ENCODE measurements at places on chromosomes 7 and 10. TPM values are rescaled to one million over a fixed set of nuclear protein-coding genes. Genes with fewer than 3 reads are reported as not detected.
A peak's percentile ranks its signal among the peaks of the same experiment; 100 is the strongest.

- no peak for DNase-seq
Observed at GRCh38 chr7:157436763-157437480, 100.1 kb downstream of the DNAJB6 start.

DNA sequence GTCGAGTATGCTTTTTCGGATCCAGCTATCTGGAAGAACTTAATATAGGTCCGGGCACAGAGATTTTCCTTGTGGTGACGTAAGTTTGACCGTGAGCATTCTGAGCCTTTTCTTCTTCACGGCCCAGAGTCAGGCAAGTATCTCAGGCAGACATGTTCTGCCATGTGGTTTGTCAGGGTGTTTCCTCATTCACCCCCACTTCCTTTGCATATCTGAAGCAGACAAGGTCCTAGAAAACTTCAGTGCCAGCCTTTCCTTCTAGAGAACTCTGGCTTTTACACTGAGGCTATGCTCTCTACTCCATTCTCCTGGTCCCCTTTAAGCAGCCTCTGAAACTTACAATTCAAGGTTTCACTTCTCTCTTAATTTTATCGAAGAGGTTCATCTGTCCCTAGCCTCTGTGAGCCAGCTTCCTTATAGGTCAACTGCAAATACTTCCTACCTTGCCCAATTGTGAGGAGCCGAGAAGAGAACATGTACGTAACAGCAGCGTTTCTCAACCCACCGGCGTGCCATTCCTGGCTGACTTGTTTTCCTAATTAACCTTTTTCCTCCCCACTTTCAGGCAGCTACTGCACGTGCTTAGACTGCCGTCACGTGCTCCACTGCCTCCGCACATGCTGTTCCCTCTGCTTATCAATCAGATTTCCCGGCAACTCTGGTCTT lies 47.3 kb downstream of the CDCA7L start:
- DNase-seq, result no peak

- DNase-seq, result no peak
Observed at GRCh38 chr7:17722798-17723197, 217.5 kb downstream of the SNX13 start.

Gene AKR1C3
- 11.7 TPM for polyA plus RNA-seq

GRCh38 chr10:70206762-70207161 lies 26.5 kb downstream of the PPA1 start:
- DNase-seq, result no peak

GRCh38 chr7:133053321-133053891 lies 28.5 kb downstream of the CHCHD3 start:
- peak; percentile 54 for DNase-seq

DNA sequence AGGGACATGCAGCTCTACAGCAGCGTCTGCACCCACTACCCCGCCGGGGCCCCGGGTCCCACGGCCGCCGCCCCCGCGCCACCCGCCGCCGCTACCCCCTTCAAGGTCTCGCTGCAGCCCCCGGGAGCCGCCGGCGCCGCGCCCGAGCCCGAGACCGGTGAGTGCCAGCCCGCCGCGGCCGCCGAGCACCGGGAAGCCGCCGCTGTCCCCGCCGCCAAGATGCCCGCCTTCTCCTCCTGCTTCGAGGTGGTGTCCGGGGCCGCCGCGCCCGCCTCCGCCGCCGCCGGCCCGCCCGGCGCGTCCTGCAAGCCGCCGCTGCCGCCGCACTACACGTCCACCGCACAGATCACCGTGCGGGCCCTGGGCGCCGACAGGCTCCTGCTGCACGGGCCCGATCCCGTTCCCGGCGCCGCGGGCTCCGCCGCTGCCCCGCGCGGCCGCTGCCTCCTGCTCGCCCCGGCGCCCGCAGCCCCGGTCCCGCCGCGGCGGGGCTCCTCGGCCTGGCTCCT lies 631 bp downstream of the OTUD1 start:
- no peak for DNase-seq

GRCh38 chr10:118481871-118482270 lies 113.6 kb downstream of the PRLHR start:
- DNase-seq, result no peak

DNA sequence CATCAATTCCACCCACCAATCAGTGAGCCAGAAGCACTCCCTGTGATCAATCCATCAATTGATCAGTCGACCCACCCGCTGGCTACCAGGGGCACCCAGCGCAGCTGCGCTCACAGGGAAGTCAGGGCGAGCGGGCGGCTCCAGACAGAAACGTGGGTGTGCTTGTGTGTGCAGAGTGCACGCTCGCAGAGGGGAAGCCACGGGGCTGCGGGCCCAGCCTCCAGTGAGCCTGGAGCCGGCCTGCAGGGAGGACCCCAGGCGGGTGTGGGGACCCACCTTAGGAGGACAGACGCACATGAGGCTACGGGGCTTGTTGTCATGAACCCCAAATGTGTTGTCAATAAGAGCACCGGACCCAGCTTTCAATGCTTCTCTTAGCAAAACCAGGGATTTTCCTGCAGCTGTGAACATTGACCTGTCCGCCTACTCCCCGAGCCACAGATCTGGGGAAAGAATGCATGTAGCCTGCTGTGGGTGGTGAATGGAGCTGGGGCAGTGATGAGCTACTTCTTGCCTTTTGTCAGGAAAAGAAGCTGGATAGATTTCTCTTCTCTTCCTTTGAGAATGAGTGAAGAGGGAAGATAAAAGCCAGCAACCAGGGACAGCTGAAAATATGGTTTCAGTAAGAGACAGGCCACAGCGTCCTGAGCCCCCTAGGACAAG lies 497.8 kb downstream of the DNAJB6 start:
- DNase-seq, result no peak

Gene HMX2
- not detected for polyA plus RNA-seq

DNA sequence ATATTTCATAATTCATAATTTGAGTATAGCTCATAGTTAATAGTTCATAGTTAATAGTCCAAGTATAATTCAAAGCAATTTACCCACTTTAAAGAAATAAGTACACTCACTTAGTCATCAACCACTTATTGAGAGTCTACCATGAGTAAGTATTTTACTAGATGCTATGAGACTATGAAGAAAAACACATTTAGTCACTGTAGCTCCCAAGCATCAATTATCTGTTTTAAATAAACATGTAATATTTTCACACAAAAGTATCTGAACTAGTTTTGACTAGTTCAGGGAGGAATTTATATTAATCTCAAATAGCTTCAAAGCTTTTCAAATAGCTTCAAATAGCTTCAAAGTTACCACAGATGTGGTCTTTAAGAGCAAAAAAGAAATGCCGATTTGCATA lies 119.2 kb downstream of the ANK3 start:
- no peak for DNase-seq

Gene OR6V1
- polyA plus RNA-seq, result not detected

DNA sequence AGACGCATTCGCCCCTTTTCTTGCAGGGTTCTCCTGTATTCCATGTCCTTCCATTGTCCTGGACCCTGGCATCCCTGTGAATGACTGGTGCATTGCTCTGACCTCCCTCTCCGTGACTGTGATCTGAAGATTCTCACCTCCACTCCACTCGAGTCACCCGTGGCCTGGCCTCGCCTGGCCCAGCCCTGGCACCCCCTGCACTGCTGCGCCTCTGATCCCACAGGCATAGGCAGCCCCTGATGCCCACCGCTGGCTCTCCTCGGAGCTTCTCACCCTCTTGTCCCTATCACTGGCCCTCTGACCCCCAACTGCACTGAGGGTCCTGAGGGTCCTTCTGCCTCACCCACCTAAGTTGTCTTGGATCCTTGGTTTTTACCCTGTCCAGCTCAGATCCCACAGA lies 2.2 kb upstream of the MMP21 start:
- no peak for DNase-seq

GRCh38 chr10:109889867-109890266 lies 33.4 kb downstream of the XPNPEP1 start:
- DNase-seq, result peak; percentile 28

DNA sequence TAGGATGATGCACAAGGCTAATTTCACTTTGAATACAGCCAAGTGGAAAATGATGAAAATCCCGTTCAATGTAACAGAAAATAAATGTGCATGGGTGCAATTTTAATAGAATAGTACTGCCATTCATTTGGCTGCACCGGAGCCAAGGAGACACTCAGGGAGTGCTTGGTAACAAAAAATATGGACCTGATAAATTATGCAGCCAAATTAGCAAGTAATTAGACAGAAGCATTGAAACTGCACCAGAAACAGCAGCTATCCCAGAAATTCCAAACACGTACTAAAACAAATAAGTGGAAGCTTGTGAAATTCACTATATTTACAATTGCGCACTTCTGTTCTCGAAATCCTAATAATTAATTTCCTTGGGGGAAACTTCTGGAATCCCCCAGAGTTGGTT lies 31.5 kb downstream of the ST8SIA6 start:
- DNase-seq, result no peak

Measured in keratinocyte (primary cell).